ENCODE measurements at places on chromosomes 2 and 18.

GRCh38 chr2:3443083-3443482, 63.6 kb downstream of the TRAPPC12 start:
- DNase-seq, result no peak

DNA sequence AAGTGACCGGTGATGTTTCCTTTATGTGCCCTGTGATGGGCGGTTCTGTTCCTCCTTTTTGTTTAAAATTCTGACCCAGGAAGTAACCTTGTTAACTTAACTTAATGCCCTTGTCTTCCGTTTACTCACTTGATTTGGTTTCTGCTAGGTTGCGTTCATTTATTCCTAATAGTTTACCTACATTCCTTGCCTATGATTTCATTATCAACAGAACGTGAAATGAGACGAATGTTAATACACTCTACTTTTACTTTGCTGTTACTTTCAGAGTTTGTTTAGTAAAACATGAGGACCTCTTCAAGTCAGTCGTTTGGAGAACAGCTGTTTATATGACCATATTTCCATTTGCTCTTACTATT, 638 bp downstream of the CEP192 start:
- no peak for DNase-seq

DNA sequence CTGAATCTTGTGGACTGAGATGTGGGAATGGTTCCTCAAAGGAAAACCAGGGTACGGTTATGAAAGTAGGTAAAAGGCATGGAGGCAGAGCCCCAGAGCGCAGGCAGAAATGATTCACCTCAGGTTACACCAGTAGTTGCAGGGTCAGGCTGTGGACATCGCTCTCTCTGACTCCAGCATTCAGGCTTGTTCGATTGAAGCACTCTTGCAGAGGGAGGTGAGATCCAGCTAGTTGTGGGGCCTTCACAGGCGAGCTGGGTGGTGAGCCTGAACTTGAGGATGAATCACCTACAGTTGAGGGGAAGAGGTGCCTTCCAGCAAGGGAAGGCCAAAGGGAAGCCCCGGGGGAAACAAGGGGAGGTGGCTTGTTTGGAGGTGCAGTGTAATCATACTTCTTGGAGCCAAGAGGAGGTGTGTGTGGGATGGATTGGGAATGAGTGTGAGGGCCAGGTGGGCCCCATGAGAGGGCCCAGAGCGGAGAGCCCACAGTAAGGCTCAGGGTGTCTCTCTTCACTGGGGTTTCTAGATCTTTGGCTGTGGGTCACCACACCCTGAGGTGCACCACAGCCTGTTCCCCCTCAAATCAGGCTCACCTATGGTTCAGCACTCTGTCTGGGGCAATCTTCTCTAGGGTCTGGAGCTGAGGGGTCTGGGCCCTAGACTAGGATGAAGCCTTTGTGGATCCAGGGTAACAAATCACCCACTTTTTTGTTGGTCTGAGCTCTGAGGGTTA, 48.5 kb upstream of the MCFD2 start:
- DNase-seq, result no peak

GRCh38 chr18:42649331-42650035, 466.0 kb downstream of the RIT2 start:
- DNase-seq, result no peak

GRCh38 chr2:59096973-59097372, 855.8 kb upstream of the FANCL start:
- DNase-seq, result no peak

GRCh38 chr2:153105829-153106578, 372.6 kb downstream of the RPRM start:
- DNase-seq, result no peak

GRCh38 chr2:43035922-43036321, 190.5 kb downstream of the ZFP36L2 start:
- DNase-seq, result no peak

DNA sequence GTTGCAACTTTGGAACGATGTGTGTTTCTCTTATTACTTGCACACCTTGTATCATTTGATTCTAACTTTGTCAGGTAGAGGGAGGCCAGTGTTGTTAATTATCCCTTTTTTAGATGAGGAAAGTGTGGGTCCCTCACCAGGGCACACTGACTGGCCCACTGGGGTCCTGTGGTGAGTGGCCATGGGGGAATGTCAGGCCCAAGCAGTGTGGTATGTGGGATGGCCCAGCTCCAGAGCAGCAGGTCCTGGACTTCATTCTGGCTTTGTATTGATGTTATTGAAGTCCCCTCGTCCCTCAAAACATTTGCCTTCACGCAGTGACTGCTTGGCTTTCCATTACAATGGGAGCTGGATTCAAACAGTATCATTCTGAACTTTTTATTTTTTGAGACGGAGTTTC, 11.7 kb downstream of the NCK2 start:
- no peak for DNase-seq

- no peak for DNase-seq
Measured at GRCh38 chr2:115162494-115163293, 720.3 kb downstream of the DPP10 start.
